DMS 273 treated with DMSO at 0.1 percent for 48 hours (cell line): ENCODE measurements at places on chromosomes 7 and 10.

DNA sequence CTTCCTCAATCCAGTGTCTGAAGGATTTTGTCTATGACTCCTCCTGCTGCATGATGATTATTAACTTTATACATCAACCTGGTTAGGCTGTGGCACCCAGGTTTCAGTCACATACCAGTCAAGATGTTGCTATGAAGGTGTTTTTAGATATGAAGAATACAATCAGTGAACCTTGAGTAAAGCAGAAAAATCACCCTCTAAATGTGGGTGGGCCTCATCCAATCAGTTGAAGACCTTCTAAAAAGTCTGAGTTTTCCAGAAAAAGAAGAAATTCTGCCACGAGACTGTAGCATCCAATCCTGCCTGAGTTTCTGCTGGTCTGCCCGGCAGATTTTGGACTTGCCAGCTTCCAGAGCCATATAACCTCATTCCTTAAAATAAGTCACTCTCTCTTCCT is 126.1 kb upstream of the FRMD4A start:
- DNase-seq: no peak

GRCh38 chr7:149281508-149282330 is 19.7 kb downstream of the ZNF783 start:
- no peak for DNase-seq

DNA sequence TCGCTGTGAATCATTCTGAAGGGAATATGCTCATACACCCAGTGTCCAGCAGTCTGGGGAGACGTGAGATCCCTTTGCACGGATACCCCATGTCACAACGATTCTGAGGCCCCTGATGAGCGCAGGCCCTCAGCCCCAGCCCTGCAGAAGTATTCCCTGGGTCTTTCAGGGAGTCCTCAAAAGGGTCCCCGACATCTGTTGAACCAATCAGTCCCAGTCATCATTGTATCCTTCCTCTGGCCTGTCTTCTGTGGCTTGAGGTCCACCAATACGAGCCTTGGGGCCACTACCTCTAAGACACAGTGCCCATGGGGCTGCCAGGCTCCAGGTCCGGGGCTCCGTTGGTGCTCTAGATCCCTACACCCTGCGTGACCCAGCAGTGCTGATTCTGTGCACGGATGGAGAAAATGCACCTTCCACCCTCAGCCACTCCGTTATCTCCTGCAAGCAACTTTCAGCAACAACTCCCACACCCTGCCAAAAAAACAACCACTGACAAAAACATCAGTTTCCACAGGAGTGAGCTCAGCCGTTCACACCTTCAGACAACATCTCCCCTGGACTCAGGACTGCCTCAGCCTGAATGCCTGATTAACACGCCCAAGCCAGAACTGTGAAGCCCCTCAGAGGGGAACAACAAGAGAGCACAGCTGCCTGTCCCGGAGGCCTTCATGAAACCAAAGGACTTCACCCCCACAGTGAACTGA is 46.9 kb upstream of the KDM7A start:
- DNase-seq: no peak

GRCh38 chr7:1531263-1531978 is 919 bp downstream of the MAFK start:
- no peak for DNase-seq

DNA sequence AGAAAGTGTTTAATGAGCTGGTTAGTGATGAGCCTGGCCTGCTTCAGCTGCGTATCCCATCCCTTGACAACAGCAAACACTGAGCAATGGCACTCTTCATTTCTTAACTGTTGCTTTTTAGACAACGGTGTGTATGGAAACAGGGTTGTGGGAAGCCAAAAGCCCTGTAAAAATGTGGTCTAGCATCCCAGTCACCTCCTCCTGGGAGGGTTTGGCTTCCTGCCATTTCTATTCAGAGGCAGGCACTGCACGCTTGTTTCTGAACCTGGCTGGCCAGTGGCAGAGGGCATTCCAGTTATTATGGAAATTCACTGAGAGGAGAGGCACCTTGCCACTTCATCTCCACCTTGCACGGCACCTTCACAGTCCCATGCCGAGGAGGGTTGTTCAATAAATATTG is 123.0 kb upstream of the ADARB2 start:
- DNase-seq: no peak

- no peak for DNase-seq
Measured at GRCh38 chr7:39248692-39249090, 271.0 kb downstream of the POU6F2 start.

GRCh38 chr10:107480781-107481180 is 316.3 kb upstream of the SORCS1 start:
- DNase-seq: no peak

DNA sequence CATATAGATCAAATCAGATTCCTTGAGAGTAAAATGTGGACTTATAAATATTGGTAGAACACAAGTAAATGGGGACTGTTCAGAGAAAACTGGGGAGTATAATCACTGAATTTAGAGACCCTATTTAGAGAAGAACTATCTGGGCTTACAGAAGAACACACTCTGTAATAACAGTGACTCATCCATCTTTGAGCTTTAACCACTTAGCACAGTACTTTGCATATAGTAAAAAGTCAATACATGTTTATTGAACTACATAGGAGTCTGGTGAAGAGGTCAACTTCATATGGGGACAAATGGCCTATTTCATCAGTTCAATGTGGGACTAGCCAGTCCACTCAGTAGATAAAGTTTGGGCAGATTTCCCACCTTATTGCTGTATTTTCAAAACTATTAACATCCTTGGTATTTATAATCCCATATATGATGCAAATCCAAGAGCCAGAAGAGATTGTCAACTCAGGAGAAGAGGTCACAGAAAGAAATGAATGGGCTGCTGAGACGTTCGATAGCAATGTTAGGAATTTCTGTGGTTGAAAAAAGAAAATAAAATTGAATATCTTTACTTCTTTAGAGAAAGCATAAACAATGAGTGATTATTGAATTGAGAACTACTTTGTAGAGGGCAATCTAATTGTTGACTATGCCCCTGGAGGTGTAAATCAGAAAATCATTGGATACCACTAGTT is 119.3 kb upstream of the CACNA2D1 start:
- DNase-seq: no peak

DNA sequence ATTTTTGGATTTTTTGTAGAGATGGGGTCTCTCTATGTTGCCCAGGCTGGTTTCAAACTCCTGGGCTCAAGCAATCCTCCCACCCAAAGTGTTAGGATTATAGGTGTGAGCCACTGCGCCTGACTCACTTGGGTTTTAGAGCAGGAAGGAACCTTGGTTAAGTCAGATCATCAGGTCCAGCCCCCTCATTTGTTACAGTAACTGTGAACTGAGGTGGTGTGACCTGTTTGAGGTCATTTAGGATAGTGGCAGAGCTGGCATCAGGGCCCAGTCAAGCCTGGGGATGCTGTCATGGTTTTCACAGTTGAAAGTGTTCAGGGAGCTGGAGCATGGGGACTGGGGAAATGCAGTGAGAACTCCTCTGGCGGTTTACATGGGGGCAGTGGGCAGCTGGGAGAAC is 159.6 kb downstream of the TAX1BP1 start:
- DNase-seq: no peak

DNA sequence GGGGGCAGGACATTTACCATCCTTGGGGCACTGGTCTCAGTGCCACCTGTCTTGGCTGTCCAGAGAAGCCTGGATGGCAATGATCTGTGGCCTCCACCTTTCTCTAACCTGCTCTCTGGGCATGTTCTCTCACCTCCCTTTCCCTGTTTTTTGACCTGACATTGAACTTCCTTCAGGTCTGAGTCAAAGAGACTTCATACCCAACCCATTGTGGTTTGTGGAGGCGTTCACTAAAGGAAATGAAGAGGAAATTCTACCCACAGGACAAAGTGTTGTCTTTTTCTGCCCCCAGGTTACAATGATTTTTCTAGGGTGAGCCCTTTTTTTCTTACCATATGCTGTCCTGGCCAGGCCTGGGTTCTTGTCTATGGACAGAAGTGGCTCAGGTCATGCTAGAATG is 76.6 kb downstream of the CYP26A1 start:
- DNase-seq: no peak
